ENCODE measurements at places on chromosomes 7 and 10.

GRCh38 chr7:155861480-155861868 lies 49.2 kb upstream of the SHH start:
- DNase-seq = no peak

GRCh38 chr7:136183981-136184380 lies 206.8 kb upstream of the MTPN start:
- DNase-seq = no peak

DNA sequence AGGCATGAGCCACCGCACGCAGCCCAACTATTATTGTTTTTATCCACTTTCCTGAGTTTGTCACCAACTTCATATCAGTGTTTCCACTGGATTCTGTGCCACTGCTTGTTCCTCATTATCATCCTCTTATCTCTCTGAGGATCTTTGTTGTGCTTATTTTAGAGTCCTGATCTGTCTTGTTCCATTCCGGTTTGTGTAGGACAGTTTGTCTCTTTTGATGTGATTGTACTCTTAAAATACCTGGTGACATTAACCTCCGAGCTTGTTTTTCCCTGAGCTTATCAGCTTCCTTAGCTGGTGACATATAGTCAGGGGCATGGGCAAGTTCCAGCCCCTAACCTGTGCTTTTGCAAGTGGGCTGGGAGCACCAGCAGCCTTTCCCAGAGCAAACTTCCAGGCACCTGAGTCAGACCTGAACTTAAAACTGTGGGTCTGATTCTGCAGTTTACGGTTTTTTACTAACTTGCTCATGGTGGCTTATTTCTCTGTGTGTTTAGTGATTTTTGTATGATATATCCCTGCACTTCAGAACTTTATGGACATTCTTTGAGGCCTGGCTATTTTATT lies 23.1 kb upstream of the FMC1 start:
- no peak for DNase-seq

GRCh38 chr7:3649678-3650440 lies 348.8 kb downstream of the SDK1 start:
- DNase-seq = no peak

DNA sequence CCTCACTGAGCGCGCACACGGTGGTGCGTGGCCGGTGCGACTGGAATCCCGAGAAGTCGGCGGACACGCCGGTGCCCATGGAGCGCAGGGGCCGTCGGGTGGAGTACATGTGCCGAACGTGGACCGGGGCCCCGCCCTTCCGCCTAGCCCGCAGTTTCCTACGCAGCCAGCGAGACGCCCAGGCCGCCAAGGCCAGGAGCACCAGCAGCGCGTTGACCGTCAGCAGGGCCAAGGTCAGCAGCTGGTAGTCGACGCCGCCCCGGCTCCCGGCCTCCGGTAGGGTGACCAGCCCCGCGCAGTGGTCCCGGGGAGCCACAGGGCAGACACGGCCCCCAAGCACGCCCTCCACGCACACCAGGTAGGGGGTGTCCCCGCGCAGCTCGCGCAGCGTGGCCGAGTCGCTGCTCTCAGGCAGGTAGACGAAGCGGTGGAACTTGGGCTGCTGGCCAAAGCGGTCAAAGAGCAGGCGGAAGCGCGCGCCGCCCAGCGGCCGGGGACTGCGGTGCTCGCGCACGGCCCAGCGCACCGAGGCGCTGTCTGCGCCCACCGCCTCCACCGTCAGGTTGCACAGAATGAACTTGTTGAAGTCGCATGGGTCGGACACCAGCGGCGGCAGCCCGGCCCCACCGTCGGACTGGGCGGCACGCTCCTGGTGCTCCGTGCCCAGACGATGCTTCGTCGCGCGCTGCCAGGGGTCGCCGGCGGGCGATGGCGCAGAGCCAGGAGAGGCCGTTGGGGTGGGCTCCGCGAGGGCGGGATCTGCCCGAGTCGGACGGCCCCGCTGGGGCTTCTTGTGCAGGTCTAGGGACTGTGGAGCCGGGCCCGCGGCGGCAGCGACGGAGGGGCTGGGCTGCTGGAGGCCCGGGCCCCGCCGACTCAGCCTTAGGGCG lies 2.2 kb downstream of the TRIL start:
- no peak for DNase-seq

DNA sequence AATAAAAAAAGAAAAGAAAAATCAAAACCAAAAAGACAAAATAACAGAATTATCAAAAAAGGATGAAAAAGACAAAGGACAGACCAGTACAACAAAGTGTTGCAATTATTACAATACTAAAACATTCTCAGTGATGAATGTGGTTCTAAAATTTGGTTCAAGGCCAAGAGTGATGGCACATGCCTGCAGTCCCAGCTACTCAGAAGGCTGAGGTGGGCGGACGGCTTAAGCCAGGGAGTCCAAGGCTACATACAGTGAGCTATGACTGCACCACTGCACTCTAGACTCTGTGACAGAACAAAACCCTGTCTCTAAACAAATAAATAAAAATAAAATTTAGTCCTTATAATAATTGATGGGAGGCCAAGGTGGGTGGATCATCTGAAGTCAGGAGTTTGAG lies 14.5 kb downstream of the BAZ1B start:
- no peak for DNase-seq

GRCh38 chr10:7275761-7276440 lies 134.9 kb downstream of the SFMBT2 start:
- DNase-seq = no peak

GRCh38 chr10:79061441-79062315 lies 7.1 kb upstream of the ZMIZ1 start:
- no peak for DNase-seq
